Neural cell (in vitro differentiated cells): ENCODE measurements at places on chromosomes 1 and 21. TPM values are rescaled to one million over a fixed set of nuclear protein-coding genes. Genes with fewer than 3 reads are reported as not detected.

Gene LCE3D
- not detected in 2 replicates for polyA plus RNA-seq

Gene GJB3
- polyA plus RNA-seq, result not detected in 2 replicates

Gene SLAMF1
- polyA plus RNA-seq, result not detected in 2 replicates

Gene PLEKHA6
- 22.6 and 25.5 TPM in 2 replicates for polyA plus RNA-seq

Gene C1QC
- not detected in 2 replicates for polyA plus RNA-seq

Gene HCRTR1
- polyA plus RNA-seq, result 0.34 and 0.37 TPM in 2 replicates

Gene UMODL1
- 0.11 TPM in 1 of 2 replicates, not detected in the other for polyA plus RNA-seq
